Neural crest cell (in vitro differentiated cells): ENCODE measurements at places on chromosomes 11 and 22. TPM values are rescaled to one million over a fixed set of nuclear protein-coding genes. Genes with fewer than 3 reads are reported as not detected.

DNA sequence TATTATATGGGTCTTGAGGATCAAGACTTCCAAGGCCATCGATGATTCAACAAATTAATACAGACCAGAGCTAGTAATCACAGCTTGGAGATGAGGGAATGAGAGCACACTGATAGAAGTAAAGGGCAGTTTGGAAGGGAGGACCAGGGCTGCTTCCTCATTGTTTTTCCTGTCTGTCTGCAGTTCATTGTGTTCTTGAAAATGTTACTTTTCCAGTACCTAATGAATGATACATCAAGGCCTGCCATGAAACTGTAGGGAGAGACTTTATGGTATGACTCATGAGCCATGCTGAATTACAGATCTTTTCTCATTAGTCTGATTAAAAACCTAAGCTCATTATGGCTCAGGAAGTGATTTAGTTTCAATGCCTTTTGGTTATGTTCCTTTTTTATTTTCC is 855.6 kb downstream of the KCNA4 start:
- no peaks in the 10 kb centered on the region for H3K27me3 ChIP-seq
- H3K27ac ChIP-seq, result no peak overlapping the region
- H3K4me1 ChIP-seq, result peaks cover 4% of the 10 kb centered on the region

GRCh38 chr11:24422376-24422775 is 74.5 kb upstream of the LUZP2 start:
- H3K4me3 ChIP-seq, result no peak overlapping the region
- DNase-seq, result no peak
- no peaks in the 10 kb centered on the region for H3K36me3 ChIP-seq
- H3K27ac ChIP-seq, result no peak overlapping the region

DNA sequence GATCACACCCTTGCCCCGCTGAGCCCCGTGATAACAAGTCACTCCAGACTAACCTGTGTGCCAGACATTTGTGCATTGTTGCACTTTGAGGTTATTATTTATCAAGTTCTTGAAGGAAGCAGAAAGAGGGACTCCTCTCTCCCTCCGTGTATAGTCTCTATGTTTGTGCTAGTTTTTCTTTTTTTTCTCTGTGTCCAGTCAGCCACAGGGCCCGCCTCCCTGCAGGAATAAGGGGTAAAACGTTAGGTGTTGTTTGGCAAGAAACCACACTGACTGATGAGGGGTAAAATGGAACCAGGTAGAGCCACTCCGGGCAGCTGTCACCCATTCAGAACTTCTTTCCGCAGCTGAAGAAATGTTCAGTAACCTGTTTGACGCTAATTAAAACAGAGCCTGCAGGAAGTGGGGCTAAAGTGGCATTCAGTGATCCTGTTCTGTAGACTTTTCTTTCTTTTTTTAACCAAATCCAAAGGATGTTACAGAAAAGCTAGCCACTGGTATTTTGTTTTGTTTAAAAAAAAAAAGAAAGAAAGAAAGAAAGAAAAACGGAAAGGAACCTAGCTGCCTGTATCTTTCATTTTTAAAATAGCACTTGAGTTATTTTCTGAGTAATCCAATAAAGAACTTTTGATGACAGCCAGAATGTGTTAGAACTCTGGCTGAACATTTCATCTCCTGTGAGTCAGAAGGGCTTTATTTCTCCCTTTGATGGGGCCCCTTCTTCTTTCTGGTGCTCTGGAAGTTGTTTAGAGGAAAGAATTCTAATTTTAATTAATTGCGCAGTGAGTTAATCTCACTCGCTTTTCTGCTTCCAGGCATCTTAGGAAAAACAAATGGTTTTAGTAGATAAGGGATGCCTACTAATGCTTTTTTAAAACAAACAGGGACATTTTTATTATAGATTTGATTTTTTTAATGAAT is 58.2 kb downstream of the COMMD9 start:
- no peak overlapping the region for H3K27ac ChIP-seq
- no peak for DNase-seq
- H3K27me3 ChIP-seq, result no peaks in the 10 kb centered on the region
- H3K36me3 ChIP-seq, result peaks cover 23% of the 10 kb centered on the region

DNA sequence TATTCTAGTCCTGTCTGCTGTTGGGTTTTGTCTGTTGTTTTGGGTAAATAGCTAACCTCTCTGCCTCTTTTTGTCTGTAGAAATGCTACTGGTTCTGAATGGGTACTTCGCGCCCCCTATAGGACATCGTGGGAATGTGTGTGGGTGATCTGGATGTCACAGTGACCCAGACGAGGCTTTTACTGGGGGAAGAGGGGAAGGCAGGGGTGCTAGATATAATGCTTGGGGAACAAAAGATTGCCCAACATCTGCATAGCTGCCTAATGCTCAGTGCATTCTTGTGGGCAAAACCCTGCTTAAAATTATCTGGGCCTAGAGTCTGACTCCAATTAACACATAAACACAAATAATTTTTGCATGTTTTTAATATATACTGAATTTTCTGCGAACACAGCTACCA is 57.7 kb downstream of the BMAL1 start:
- peaks cover 20% of the 10 kb centered on the region for H3K4me1 ChIP-seq
- no peak overlapping the region for H3K27ac ChIP-seq
- peak; percentile 60 for DNase-seq
- no peak overlapping the region for H3K4me3 ChIP-seq
- H3K36me3 ChIP-seq, result no peaks in the 10 kb centered on the region

DNA sequence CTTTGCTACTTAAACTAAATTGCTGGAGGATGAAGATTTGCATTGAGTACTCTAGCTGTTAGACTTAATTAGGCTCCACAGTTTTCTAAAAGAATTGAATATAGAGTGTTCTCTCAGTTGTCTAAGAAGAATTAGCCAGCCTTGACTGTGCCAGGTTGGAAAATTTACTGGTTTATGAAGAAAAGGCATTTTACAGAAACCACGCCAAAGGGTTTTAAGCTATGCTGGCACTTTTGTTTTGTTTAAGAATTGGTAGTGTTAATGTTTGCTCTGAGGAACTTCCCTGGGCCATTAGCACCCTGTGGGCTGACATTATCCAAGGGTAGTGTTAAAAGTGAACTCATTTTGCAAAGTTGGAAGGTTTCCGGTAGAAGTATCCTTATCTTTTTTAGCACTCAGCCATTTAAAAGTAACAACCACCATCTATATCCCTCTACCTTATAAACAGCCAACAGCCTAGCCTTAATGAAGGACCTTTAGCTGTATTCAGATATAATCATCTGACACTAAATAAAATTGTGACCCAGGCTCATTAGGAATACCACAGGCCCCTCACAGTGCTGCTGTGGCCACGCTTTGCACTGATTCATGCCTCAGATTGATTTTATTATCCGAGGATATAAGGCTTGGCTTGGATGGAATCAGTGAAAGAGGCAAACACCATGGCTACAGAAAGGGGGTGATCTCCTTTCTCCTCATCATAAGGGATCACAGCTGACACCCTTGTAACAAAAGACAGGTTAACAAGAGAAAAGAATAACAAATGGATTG is 158.9 kb downstream of the NCAM1 start:
- H3K36me3 ChIP-seq, result peaks cover 3% of the 10 kb centered on the region
- H3K27ac ChIP-seq, result no peak overlapping the region
- H3K4me3 ChIP-seq, result no peak overlapping the region
- no peaks in the 10 kb centered on the region for H3K27me3 ChIP-seq
- no peak for DNase-seq

GRCh38 chr22:23218867-23219251 is 38.5 kb downstream of the BCR start:
- peak overlapping the region; percentile 91 for H3K27ac ChIP-seq
- H3K27me3 ChIP-seq, result no peaks in the 10 kb centered on the region

Gene POLDIP3
- total RNA-seq, result 110 and 114 TPM in 2 replicates

Gene FAT3
- 34.2 and 39.2 TPM in 2 replicates for total RNA-seq

Gene SLC6A5
- 0.05 TPM in 1 of 2 replicates, not detected in the other for total RNA-seq
